ENCODE measurements at places on chromosomes 2 and 18.
A peak's percentile ranks its signal among the peaks of the same experiment; 100 is the strongest.

DNA sequence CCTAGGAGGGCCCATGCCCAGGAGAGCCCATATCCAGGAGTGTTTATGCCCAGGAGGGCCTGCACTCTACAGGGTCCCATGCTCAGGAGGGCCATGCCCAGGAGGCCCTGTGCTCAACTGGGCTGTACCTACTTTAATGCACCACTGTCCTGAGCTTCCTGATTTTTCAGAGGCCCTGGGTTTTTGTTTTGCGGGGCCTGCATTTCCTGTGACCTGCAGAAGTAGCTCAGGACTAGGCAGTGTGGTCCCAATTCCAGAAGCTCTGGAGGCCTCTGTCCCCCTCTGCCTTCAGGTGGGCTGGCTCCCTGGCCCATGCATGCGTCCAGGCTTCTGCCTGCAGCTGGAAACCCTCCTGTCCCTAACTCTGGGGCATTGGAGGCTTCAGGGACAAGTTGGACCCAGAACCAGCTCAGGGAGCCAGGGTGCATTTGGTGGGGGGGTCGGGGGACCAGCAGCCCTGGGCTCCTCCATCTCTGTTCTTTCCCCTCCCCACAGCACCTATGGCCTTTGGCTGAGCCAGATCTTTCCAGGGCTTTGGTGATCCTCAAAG, 10.8 kb downstream of the GPR35 start:
- DNase-seq: no peak

DNA sequence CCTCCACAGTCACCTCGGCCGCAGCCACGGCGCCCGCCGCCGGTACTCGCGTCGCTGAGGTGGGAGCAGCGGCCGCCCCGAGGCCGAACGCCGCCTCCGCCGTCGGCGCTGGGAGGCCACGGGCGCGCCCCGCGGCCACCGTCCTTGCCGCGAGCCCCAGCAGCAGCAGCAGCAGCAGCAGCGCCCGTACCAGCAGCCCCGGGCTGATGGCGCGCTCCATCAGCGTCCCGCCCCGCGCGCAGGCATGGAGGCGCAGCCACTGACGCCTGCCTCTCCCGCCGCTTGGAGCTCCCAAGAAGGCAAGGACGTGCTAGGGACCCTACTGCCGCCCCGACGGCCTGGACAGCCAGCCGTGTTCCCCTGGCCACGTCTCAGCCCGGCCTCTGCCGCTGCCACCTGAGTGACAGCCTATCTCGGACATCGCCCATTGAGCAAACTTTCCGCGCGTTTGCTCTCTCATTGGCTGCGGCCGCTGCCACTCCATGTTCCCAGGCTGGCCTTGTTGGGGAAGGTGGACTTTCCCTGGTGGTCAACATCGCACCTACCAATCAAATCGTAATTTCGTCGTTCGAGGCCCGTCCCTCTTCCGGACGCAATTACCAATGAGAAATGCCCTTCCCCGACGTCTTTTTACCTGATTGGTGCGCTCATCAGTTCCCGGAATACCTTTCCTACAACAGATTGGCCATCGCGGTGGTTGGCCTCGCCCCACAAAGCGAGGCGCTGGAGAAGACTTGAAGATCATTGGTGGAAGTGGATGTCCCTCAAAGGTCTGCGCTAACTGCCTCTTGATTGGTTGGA, at the start of gene EIF2AK3:
Gene EIF2AK3, minus strand, starts transcription at position 410 of the 801 bp plus-strand sequence. Its CDS starts 190 bp downstream, at position 220.
- DNase-seq: peak; percentile 78

DNA sequence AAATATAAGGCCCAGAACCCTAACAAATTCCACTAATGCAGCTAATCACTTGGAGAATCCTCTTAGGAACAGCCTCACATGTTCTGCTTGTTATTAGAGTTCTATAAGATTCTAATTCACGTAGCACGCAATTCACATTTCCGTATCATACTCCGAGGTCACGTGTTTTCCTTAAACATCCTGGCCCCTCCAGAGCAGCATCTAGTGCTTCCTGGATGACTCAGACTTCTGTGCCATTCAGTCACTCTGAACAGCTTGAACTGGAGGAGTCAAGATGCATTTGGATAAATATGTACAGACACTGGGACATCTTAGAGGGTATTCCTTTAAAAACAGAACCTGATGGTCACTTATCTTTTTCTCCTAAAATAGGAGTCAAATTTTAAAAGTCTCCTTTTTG, 156.5 kb downstream of the MYO5B start:
- DNase-seq: no peak

GRCh38 chr2:197708331-197708730, 3.2 kb downstream of the MARS2 start:
- no peak for DNase-seq

- DNase-seq: no peak
These were observed 107.7 kb downstream of the HNMT start for GRCh38 chr2:138071720-138072719.

- no peak for DNase-seq
These were observed 43.7 kb upstream of the NAT8 start for GRCh38 chr2:73685764-73686438.

DNA sequence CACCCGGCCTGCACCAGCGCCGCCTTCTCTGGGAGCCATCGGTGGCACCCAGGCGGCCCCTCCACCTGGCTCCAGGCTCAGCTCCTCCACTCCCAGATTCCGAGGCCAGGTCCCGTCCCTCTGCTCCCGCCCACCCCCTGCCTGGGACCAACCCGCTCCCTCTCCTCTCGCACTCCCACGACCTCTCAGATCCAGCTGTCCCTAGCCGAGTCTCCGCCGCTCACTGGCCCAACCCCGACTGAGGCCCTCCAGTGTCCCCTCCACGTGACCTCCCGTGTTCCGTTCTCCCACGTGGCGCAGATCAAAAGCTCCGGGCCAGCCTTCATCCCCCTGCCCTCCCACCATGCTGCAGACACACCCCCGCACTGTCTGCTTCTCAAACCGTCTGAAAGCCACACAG, 14.4 kb upstream of the SALL3 start:
- no peak for DNase-seq

DNA sequence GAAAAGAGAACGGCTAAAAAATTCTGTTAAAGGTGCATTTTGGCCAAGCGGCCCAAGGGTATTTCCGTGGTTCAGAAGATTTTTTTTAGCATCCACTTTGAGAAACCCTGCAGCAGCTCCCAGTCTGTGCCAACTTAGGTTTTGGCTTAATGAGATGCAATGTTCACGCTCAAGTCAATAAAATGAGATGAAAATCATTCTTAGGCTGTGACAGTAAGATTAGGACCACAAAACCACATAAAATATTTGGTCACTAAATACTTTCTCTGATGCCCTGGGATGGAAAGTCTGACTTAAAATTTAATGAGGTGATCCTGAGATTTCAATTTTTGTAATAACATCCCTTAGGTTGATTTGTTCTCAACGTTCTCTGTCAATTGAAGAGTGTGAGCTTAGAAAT, 74.2 kb upstream of the FHL2 start:
- no peak for DNase-seq

- no peak for DNase-seq
These were observed 726.3 kb downstream of the TSN start for GRCh38 chr2:122481717-122482116.

- DNase-seq: no peak
These were observed 68.9 kb upstream of the CNGA3 start for GRCh38 chr2:98277162-98277859.
